ENCODE measurements at places on chromosomes 3 and 15. TPM values are rescaled to one million over a fixed set of nuclear protein-coding genes. Genes with fewer than 3 reads are reported as not detected.

Gene SYNPR
- total RNA-seq, result not detected

Gene CPN2
- not detected for total RNA-seq

Gene NPAP1
- total RNA-seq, result not detected

Gene WDR72
- not detected for total RNA-seq

Gene LRRIQ4
- total RNA-seq, result 0.71 TPM
